ENCODE measurements at places on chromosomes 1 and 21.

- DNase-seq = no peak
Observed at GRCh38 chr1:177847843-177848242, 122.0 kb downstream of the SEC16B start.

GRCh38 chr1:9196129-9197040 is 38.2 kb upstream of the H6PD start:
- peak; percentile 17 for DNase-seq

DNA sequence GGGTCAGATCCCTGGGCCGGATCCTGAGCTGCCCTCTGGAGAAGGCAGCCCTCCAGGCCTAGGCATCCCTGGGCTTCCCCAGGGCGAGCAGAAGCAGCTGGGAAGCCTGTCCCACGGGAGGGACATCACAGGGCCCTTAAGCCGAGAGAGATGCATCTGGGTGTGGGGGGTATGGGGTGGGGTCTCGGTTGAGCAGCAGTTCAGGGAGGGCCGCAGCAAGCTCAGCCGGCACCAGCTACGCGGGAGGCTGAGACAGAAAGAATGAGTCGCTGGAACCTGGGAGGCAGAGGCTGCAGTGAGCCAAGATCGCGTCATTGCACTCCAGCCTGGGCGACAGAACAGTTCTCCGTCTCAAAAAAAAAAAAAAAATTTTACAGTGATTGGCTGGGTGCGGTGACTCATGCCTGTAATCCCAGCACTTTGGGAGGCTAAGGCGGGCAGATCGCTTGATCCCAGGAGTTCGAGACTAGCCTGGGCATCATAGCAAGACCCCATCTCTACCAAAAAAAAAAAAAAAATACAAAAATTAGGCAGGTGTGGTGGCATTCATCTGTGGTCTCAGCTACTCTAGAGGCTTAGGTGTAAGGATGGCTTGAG is 37.7 kb downstream of the RRP1 start:
- DNase-seq = no peak

DNA sequence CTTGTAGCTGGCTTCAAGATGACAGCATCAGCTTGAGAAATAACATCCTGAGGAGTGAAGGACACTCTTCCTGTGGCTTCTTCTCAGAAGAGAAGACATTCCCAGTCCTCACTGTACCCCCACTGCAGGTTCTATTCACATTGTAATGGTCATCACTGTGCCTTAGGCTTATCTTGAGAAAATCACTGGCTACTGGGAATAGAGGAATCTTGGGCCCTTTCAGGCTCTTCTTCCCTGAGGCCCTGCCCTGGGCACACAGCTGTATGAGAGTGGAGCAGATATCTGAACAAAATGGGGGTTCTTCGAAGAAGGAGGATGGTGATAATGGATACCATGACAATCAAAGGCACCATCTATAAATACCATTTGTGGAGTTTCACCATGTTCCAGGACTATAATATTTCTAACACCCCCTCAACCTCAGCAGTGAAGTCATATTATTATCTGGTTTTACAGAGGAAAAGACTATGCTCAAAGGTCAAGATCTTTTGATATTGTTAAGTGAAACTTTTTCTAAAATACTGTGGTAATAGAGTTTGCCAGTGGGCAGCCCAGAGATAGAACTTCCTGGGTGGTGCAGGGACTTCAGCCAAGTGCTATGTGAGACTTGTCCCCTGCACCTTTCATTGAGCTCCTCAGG is 143.1 kb upstream of the KCNE2 start:
- DNase-seq = no peak

- no peak for DNase-seq
Observed at GRCh38 chr1:31627930-31628559, 10.6 kb downstream of the HCRTR1 start.

- DNase-seq = no peak
Observed at GRCh38 chr1:9597361-9598315, 8.9 kb downstream of the TMEM201 start.

DNA sequence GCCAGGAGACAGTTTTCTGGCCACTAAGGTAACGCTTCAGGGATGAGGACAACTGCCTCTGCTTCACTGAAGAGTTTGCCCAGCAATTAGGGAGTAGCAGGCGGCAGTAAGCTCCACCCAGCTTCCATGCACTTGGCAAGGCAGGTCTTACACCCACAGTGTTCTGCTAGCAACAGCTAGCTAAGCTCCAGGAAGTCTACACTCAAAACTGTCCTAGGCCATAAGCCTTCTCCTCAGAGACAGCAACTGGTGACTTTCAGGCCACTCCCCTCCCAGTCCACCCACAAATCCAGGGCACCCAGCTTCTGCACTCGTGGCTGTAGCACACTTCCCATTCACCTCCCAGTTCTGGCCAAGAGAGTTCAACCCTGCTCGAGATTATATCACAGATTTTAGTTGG is 47.3 kb downstream of the KMO start:
- DNase-seq = no peak

DNA sequence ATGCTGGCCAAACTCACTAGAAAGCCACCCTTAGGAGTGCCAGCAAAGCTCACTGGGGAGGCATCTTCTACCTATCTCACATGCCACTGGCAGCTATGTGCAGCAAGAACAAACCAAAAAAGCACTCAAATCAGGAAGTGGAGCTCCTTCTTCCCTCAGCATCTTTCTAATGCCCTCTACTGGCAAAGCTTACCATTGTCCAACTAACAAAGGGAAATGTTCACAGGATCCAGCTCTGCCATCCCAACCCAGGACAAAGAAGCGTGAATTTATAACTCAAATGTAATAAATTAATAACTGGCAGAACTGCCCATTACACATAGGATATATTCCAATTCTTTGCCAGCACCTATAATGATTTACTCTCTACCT is 38.9 kb downstream of the LEPR start:
- DNase-seq = no peak

DNA sequence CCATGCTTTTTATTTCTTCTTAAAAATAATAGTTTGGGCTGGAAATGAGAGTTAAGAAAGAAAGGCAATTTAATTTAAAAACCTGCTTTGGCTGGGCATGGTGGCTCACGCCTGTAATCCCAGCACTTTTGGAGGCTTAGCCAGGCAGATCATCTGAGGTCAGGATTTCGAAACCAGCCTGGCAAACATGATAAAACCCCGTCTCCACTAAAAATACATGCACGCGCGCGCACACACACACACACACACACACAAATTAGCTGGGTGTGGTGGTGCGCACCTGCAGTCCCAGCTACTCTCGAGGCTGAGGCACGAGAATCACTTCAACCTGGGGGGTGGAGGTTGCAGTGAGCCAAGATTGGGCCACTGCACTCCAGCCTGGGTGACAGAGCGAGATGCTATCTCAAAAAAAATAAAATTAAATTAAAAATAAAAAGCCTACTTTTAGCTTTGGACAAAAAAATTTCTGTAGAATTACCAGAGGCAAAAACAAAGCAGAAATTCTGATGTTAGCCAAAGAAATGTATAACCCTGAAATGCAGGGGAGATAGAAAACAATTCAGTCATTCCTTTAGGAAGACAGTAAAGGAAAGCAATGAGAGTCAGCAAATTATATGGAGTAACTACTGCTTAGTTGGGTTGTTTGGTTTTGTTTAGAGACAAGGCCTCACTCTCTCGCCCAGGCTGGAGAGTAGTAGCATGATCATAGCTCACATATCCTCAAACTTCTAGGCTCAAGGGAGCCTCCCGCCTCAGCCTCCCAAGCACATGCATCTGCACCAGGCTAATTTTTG is 15.7 kb upstream of the IPP start:
- DNase-seq = no peak

DNA sequence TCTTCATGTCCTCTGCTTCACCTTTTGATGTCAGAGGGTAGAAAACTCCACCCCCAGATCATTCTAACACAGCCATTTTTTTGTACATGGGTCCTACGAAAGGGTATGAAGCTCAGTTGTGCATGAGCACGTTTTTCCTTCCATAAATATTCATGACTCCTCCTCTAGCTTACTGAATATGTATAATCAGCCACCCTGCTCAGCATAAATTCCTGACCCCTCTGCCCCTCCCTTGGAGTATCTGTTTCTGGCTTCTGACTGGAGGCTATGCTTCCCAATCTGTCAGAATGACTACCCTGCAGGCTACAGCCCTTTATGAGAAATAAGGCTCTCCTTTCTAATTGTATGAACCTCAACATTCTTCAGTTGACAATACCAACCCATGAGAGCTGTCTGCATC is 42.8 kb upstream of the PARP1 start:
- no peak for DNase-seq

DNA sequence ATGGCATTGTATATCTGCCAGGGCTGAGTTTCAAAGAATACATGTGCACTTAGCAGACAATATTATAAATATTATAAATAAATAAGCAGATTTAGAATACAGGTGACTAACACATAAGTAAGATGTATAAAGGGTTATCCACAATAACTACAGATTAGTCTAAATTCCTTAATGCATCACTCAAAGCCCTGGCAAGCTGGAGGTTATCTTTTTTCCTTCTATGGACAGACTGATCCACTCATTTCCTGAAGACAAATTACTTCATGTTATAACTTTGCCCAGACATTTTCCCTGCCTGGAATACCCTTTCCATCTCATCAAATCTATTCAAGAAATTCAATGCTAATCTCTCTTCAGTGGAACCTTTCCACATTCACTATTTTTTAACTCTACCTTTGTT is 38.8 kb downstream of the LUZP1 start:
- DNase-seq = no peak

GRCh38 chr1:119467857-119468668 is 38.9 kb upstream of the HSD3B1 start:
- DNase-seq = no peak

DNA sequence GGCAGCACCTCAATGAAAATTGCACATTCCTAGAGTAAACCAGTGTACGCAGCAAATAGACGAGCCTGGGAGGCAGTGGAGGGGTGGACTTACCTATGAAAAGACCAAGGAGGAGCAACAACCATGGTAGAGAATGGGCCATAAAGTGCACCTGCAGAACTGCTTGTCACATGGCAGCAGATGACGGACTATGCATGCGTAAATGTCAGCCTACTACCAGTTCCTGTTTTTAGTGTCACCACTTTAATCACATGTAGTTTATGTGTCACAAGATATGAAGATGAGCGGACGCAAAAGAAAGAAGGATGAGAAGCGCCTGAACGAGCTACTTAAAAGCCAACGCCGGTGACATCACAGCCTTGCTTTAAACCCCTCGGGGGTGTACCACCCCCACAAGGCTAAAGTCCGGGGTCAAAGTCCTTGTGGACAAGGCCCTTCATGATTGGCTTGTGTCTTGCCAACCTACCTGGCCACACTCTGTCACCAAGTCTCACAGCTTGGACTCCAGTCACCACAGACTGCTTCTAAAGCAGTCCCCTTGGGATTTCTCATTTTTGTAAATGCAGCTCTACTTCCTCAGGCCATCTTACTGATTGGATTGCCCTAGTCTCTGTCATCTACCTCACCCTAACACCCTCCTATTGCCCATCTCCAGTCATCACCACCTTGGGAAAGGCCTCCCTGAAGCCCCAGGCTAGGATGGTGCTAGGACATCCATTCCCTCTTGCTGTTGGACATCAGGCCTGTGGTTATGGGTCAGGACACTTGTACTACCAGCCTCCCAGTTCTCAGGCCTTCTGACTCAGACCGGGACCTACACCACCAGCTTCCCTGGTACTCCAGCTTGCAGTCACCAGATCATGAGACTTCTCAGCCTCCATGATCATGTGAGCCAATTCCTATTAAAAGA is 6.0 kb upstream of the LY9 start:
- DNase-seq = no peak

- no peak for DNase-seq
Observed at GRCh38 chr1:115710859-115711624, 57.5 kb downstream of the CASQ2 start.

Measured in stimulated activated CD8-positive, alpha-beta memory T cell treated with anti-CD3 and anti-CD28 coated beads, Interleukin-4, amount 100 ng/mL, for 1 hour (primary cell).